CD4-positive, alpha-beta T cell treated with Interleukin-1 beta for 1 hour (primary cell): ENCODE measurements at places on chromosomes 4 and X.

DNA sequence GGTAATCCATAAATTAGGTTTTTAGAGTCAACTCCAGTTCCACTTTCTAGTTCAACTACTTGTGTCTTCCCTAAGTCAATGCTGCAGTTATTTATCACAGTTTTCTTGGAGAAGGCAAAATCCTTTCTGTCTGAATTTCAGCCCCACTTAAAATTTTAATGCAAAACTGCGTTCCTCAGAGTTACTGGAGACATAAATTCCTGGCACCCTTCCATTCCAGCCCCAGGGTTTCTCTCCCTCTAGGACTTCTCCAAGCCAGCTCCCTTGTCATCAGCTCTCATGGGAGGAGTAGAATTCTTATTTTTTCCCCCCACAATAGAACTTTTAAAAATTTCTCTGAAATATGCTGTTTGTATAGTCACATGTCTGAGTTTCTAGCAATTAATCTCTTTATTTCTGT lies 50.6 kb upstream of the PHOX2B start:
- no peak for DNase-seq

DNA sequence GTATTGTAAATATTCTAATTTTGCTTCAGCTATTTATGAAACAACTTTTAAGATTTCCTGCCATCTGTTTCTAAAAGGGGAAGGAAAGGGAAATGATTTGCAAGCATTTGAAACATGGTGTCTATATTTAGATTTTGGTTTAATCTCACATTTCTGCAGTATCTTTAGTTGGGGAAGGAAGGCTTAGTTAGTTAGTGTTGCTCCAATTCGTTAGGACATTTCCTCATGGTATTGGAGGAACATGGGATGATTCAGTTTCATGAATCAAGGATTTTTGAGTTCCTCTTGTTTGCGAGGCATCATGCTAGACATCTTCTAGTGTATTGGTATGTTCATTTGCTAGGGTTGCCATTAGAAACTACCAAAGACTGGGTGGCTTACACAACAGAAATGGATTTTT lies 20.5 kb upstream of the TMEM192 start:
- DNase-seq = no peak

- no peak for DNase-seq
Measured at GRCh38 chrX:12548746-12549145, 242.5 kb upstream of the PRPS2 start.

- DNase-seq = no peak
Measured at GRCh38 chrX:97366237-97366636, 482.5 kb downstream of the RPA4 start.

GRCh38 chr4:184315675-184316359 lies 98.1 kb upstream of the ENPP6 start:
- DNase-seq = no peak

DNA sequence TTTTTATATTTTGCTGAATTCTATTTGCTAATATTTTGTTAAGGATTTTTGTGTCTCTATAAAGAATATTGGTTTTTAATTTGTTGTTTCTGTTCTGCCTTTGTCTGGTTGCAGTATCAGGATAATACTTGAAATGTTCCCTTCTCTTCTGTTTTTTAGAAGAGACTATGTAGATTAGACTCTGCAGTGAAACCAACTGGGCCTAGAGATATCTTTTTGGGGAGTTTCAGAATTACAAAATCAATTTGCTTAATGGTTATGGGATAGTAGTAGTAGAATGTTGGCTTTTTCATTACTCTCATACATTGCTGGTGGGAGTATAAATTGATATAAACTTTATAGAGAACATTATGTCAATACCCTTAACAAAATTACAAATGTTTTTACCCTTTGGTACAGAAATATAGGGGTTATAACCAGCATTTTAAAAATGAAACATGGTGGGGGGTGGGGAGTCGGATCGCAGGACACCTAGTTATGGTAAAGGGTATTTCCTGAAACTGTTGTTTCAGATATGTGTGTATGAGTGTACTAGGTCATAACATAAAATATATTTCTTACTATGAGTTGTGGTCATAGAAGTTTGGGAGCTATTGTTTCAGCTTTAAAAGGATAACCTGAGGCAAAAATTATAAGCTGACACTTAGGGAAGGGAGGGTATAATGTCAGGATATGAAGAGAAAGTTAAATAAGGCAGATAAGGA lies 29.0 kb downstream of the CLOCK start:
- no peak for DNase-seq

DNA sequence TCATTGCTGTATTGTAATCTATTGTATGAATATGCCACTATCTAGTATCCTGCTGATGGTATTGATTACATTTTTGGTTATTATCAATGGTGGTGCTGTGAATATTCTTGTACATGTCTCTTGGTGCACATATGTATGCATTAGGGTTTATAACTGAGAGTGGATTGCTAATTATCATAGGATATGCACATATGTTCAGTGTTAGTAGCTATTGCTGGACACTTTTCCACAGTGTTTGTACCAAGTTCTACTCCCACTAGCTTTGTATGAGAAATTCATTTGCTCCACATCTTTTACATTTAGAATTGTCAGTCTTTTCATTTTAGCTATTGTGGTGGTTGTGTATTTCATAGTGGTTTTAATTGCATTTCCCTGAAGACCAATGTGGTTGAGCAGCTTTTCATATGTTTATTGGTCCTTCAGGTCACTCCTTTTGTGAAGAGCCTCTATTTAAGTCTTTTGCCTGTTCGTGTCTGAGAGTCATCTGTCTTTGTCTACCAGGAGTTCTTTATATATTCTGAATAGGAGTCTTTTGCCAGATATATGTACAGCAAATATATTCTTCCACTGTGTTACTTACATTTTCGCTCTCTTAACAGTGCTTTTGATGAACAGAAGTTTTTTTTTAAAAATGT lies 87.1 kb downstream of the TBC1D19 start:
- no peak for DNase-seq

DNA sequence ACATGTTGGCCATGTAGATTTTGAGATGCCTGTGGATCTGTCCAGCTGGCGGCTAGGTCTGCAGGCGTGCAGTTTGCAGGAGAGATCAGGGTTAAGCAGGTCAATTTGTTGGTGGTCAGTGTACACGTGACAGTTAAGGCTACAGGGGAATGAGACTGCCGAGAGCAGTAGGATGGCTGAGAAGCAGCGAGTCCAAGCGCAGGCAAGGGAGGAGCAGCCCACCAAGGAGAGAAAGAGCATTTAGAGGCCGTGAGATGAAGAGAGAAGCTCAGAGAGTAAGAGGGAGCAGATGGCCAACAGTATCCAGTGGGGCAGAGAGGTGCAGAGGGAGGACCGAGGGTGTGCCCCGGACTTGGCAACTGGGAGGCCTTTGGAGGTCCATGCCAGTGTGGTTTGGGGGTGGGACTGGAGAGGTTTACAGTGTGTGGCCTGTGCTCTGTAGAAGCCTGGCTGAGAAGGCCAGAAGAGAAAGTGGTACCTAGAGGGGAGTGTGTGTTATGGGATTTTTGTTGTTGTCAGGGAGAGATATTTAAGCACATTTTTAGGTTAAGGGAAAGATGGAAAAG lies 18.4 kb downstream of the SNX25 start:
- DNase-seq = no peak

GRCh38 chr4:68948044-68948743 lies 3.4 kb downstream of the UGT2A3 start:
- DNase-seq = no peak

GRCh38 chrX:7119950-7120877 lies 27.3 kb upstream of the STS start:
- DNase-seq = no peak

DNA sequence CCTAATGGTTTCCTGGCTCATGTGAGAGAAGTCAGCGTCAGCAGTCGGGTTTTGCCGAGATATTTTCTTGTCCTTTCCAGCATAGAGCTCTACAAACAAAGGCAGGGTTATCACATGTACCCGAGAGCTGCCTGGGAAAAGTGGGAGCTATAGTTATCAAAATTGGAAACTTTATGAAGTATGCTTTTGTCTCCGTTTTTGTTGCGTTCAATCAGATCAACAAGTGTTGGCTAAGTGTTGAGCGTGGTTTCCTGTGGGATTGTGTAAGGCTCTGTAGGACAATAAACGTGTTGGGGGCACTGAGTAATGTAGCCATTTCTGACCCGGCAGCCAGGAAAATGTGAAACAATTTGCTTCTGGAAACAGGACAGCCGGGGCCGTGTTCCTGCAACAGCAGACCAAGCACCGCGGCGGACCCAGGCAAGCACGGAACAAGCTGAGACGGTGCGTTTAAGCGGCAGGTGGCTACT lies at the start of gene BMX:
BMX (plus strand) TSS at position 311 of the 470 bp plus-strand sequence. CDS start 7,547 bp downstream, outside the sequence.
- DNase-seq = no peak

DNA sequence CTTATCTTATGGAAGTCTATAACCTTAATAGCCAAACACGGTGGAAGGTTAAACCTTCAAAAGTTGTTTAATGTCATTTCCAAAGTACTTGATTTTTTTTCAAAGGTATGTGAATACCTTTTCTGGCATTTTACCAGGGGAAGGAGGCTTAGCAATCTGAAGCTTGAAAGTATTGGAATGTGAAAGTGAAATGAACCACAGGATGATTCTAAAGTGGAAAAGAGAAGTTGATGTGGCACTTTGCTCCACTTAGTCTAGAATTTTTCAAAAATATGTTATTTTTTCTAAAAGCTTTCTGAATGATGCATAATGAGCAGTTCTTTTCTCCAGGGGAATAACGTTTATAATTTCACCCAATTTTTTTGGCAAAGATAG lies 19.2 kb downstream of the PI4K2B start:
- no peak for DNase-seq

GRCh38 chr4:90486346-90486745 lies 359.2 kb downstream of the CCSER1 start:
- DNase-seq = no peak

DNA sequence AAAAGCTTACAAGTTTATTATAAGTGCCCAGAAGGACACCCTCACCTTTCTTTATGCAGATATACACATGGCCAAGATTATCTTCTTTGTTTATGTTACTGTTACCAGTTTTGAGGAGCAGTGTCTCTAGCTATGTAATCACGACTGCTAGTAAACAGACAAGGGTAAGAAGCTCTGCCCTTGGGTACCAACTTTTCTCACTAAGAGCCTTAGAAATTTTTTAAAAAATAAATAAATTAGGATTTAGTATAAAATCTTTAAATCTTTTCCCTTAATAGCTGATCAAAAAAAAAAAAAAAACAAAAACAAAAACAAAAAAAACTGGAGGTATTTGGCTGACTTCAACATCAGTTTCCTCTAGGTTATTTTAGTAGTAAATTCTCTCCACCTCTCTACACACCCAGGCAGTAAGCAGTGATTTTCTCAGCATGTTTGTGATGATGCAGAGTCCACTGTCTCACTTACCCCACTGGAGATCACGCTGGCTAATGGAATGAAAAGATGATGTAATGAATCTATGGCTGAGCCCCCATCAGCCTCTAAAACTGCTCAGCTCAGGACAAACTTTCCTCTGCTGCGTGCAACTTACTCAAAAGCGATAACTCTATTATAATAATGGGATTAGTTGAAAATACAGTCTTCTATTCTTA lies 125.9 kb downstream of the FRYL start:
- no peak for DNase-seq

- DNase-seq = peak; percentile 4
Measured at GRCh38 chr4:2799971-2800690, 7.2 kb downstream of the SH3BP2 start.

DNA sequence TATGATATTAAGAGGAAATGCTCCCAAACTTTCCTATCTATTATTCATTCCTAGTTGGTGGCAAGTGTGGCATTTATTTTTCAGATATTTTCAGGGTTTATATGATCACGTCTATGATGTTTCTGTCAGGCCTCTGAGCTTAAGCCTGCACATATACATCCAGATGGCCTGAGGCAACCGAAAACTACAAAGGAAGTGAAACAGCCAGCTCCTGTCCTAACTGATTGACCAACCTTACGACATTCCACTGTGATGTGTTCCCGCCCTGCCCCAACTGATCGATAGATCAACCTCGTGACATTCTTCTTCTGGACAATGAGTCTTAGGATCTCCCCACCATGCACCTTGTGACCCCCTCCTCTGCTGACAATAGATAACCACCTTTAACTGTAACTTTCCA lies 67.6 kb upstream of the CTSO start:
- DNase-seq = no peak

- no peak for DNase-seq
Measured at GRCh38 chrX:7889135-7889534, 38.1 kb downstream of the PNPLA4 start.

DNA sequence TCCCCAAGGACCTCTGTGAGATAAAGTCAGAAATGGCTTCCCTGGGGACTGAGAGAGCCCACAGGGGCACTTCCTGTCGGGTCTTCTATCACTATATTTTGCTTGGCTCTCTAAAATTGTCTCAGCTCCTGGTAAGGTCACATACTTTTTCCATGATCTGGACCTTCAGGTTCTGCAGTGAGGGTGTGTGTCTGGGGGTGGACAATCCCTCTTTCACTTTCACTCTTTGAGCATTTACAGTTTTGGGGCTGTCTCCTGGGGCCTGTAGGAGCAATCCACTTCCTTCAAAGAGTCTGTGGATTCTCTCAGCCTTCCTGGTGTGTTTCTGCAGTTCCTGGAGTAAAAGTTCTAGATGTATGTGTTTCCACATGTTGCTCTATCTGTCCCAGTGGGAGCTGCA lies 335.7 kb downstream of the FSTL5 start:
- DNase-seq = no peak

DNA sequence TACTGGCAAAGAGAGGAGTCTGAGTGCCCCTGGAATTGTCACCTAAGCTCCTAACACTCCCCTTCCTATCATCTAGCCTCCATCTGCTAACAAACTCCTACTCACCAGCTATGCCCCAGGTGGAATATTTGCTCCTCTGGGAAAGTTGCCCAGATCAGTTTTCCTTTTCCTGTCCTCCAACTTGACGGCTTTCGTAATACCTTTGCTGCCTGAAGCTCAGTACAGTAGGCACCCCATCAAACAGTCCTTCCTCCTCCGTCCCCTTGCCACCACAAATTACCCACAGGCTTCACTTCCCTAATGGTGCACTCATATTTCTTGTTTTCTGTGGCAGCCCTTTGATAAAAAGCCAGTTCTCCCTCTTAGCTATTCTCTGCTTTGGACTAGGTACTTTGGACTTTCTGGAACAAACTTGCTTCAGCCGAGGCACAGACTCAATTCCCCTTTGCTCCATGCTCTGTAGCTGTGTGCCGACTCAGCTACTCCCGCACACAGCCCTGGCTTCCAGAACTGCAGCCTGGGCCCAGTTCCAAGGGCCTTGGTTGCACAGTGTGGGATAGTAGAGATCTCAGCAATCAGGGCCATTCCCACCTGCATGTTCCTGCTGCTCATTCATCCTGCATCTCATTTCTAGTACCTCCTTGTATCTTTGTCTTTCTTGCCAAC lies 605.1 kb downstream of the BCOR start:
- no peak for DNase-seq

DNA sequence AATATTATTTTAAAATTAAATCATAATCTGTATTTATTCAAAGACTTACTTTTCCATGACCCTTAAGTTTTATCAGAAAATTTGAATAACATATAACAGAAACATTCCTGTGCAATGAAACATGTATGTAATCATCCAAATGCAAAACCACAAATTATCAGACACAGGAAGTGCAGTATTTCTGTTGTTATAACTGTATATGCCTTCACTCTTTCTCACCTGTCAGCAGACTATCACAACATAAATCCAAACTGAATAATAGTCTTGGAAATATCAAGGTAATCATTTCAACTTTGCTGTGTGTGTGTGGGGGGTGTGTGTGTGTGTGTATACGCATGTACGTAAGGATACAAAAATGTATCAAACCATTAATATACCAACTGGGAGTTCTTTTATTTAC lies 285.9 kb downstream of the SLC7A11 start:
- no peak for DNase-seq

- DNase-seq = no peak
Measured at GRCh38 chr4:56651056-56651350, 30.1 kb downstream of the HOPX start.
